Panc1 (cell line): ENCODE measurements at places on chromosomes 5 and 9. TPM values are rescaled to one million over a fixed set of nuclear protein-coding genes. Genes with fewer than 3 reads are reported as not detected.

Gene PCDHA13
- 1.0 TPM for total RNA-seq

Gene DTWD2
- 10.0 TPM for total RNA-seq

Gene PHF24
- 0.08 TPM for total RNA-seq

Gene SARDH
- total RNA-seq, result 0.13 TPM

Gene FOXD4L3
- not detected for total RNA-seq

Gene PAX5
- total RNA-seq, result 0.39 TPM

Gene SLC6A19
- total RNA-seq, result 0.23 TPM

Gene INSL4
- total RNA-seq, result not detected

Gene TUSC1
- total RNA-seq, result 4.4 TPM

Gene FBXW5
- 72.6 TPM for total RNA-seq

Gene FOXD4L4
- total RNA-seq, result 0.10 TPM

- no peaks in the 10 kb centered on the region for H3K27me3 ChIP-seq
- no peak for DNase-seq
- no peaks in the 10 kb centered on the region for H3K36me3 ChIP-seq
- H3K4me3 ChIP-seq, result no peak overlapping the region
- no peaks in the 10 kb centered on the region for H3K4me1 ChIP-seq
- H3K27ac ChIP-seq, result no peak overlapping the region
Measured at GRCh38 chr9:106655966-106656365, 207.0 kb upstream of the ZNF462 start.

- H3K4me1 ChIP-seq, result no peaks in the 10 kb centered on the region
- no peak overlapping the region for H3K27ac ChIP-seq
- peak; percentile 42 for DNase-seq
- H3K4me3 ChIP-seq, result no peak overlapping the region
- H3K36me3 ChIP-seq, result no peaks in the 10 kb centered on the region
Measured at GRCh38 chr5:18792145-18792544, 1157.9 kb downstream of the TAF11L14 start.

DNA sequence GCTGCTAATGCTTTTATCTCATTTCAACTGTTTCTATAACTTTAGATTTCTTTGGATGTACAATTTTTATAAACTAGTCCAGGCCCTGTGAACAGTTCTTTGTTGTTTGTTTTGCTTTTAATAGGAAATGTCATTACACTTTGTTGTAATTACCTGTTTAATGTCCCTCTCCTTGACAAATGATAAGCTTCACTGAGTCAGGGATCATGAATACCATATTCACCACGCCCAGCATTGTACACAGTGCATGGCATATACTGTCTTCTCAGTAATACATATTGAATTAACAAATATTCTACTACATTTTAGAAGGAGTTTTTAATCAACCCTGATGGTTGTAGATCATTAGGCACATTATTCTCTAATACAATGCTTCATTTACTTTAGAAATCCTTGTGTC, 1105.0 kb downstream of the MAT2B start:
- H3K27ac ChIP-seq, result no peak overlapping the region
- no peaks in the 10 kb centered on the region for H3K36me3 ChIP-seq
- no peak overlapping the region for H3K4me3 ChIP-seq
- no peaks in the 10 kb centered on the region for H3K27me3 ChIP-seq
- H3K4me1 ChIP-seq, result no peaks in the 10 kb centered on the region

GRCh38 chr9:116237456-116237855, 83.9 kb downstream of the PAPPA start:
- no peak overlapping the region for H3K4me3 ChIP-seq
- no peak overlapping the region for H3K27ac ChIP-seq
- no peaks in the 10 kb centered on the region for H3K4me1 ChIP-seq
- H3K27me3 ChIP-seq, result no peaks in the 10 kb centered on the region
- DNase-seq, result no peak

DNA sequence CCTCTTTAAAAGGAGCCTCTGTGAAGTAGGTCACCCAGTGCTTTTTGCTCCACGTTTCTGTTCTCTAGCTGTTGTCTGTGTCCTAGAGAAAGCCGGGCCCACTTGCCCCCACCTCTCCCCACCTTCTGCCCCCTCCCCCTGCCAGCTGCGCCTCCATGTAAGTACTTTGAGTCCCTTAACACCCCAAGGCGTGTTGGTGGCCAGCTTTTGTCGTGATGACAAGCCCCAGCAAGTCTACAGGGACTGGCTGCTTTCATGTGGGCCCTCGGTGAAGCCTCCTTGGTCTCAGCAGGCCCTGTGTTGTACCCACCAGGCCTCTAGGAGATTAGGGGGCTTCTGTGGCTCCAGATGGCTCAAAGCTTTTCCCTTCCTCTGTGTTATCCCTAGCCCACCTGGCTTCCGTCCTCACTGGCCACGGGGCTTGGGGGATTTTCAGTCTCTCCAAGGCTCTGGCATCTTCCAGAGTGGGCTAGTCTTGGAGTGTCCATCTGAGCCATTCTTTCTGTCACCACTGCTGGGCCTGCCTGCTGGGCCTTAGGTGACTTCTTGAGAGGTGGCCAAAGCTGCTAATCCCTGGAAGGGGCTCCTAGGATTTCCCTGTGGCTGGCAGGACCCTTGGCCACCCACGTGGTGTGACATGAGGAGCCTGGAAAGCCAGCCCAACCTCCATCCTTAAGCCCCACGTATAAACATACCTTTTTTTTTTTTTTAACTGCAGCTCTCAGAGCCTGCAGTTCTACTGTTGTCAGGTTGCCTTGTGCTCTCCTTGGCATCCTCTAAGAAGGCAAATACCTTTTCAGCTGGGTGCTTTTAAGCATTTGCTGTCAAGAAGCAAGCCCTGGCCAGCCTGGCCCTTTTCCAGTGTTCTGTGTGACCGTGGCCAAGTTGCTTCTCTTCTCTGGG, 1.1 kb upstream of the NDST1 start:
- H3K4me1 ChIP-seq, result peaks cover 88% of the 10 kb centered on the region
- H3K36me3 ChIP-seq, result no peaks in the 10 kb centered on the region
- DNase-seq, result no peak
- no peaks in the 10 kb centered on the region for H3K27me3 ChIP-seq
- H3K4me3 ChIP-seq, result no peak overlapping the region

DNA sequence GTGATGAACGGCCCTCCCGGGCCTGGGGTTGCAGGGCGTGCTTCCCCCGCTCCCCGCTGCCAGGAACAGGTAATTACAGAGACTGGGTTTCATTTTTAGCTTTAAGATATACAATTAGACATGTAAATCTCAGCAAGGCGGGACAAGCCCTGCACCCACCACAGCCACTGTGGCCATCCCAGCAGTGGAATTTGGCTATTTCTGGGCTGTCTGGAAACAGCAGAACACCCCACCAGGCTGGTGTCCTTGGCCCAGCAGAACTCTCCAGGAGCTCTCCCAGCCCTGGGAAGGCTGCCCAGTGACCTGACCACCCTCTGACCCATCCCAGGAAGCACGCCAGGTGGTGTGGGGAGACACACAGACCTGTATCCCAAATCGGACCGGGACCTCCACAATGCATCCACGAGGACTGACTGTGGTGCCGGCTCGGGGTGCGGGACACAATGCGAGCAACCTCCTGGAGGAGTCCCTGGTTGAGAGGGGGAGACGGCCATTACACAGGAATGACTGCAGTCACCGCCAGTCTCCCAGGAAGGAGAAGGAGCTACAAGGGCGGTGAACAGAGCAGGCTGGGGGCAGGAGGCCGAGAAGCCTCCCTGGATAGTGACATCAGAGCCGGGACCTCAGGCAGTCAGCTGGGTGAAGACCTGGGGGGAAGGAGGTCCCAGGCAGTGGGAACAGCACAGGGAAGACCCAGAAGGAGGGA, 17.3 kb downstream of the EEIG1 start:
- no peaks in the 10 kb centered on the region for H3K27me3 ChIP-seq
- H3K36me3 ChIP-seq, result no peaks in the 10 kb centered on the region
- no peak for DNase-seq
- no peak overlapping the region for H3K4me3 ChIP-seq
- peak overlapping the region; percentile 88 for H3K27ac ChIP-seq

DNA sequence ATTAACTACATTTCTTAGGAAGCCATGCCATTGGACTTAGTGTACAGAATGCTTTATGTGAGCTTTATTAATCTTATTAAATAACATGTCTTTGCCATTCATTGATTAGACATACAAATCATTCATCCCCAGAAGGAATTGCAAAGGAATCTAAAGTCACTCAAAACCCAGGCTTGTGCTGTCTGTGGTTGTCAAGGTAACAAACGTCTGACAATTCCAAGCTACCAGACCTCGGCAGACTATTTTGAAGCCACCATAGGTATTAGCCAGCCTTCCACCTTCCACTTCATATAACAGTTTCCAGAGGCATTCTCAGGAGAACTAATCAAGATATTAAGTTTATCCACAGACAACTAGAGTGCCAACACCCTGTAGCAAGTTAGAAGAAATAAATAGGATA, 135.2 kb upstream of the TUSC1 start:
- H3K27ac ChIP-seq, result no peak overlapping the region
- no peaks in the 10 kb centered on the region for H3K27me3 ChIP-seq
- DNase-seq, result no peak
- H3K36me3 ChIP-seq, result no peaks in the 10 kb centered on the region
- no peak overlapping the region for H3K4me3 ChIP-seq

- peak overlapping the region; percentile 95 for H3K27ac ChIP-seq
- H3K4me1 ChIP-seq, result peaks cover 83% of the 10 kb centered on the region
- no peaks in the 10 kb centered on the region for H3K36me3 ChIP-seq
- H3K4me3 ChIP-seq, result no peak overlapping the region
Measured at GRCh38 chr9:21679432-21679831, 123.0 kb upstream of the MTAP start.

- no peak overlapping the region for H3K27ac ChIP-seq
- no peaks in the 10 kb centered on the region for H3K36me3 ChIP-seq
- no peak overlapping the region for H3K4me3 ChIP-seq
Measured at GRCh38 chr5:133712562-133712961, 100.2 kb upstream of the FSTL4 start.

DNA sequence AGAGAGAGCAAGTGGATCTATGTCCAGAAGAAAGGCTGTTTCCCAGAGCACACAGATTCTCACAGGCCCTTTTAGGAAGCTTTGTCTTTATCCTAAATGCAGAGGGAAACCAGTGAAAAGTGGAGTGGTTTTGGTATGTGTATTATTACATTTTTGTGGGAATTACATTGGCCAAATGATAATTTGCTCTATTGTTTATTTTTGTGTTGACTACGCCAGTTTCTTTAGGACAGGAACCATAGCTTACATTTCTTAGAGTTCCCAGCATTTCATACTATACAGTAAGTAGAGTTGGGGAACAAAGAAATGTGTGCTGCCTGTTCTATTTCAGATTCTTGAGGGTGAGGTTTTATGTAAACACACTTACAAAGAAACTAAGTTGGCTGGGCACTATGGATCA, 29.4 kb upstream of the SPATA31D4 start:
- no peaks in the 10 kb centered on the region for H3K27me3 ChIP-seq
- H3K36me3 ChIP-seq, result no peaks in the 10 kb centered on the region
- DNase-seq, result no peak
- H3K4me1 ChIP-seq, result no peaks in the 10 kb centered on the region
- H3K27ac ChIP-seq, result no peak overlapping the region

GRCh38 chr5:133247881-133248624, 196.2 kb downstream of the HSPA4 start:
- DNase-seq, result no peak
- no peak overlapping the region for H3K4me3 ChIP-seq
- no peaks in the 10 kb centered on the region for H3K36me3 ChIP-seq
- H3K27me3 ChIP-seq, result no peaks in the 10 kb centered on the region
- H3K4me1 ChIP-seq, result peaks cover 29% of the 10 kb centered on the region

DNA sequence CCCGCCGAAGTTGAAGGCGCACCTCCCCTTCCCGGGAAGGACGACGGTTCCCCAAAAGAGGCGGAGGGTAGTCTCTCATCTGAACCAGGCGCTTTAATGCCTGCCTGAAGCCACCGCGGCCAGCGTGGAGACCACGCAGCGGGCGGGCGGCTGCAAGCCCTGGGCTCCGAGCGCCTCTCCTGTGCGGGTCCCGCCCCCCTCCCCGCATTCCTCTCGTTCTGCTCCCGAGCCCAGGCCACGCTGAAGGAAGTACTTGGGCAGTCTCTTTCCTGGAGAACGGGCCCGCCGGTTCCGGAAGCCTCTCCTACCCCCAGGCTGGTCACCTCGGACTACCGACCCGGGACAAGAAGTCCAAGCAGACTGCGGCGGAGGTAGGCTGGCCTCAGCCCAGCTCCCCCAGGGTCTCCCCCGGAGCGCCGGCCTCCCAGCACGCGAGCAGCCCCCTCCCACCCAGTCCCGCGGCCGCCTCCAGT, 571 bp downstream of the PPIC start:
- peaks cover 11% of the 10 kb centered on the region for H3K4me1 ChIP-seq
- H3K27ac ChIP-seq, result peak overlapping the region; percentile 95
- no peak for DNase-seq
- H3K27me3 ChIP-seq, result no peaks in the 10 kb centered on the region

GRCh38 chr5:167872791-167873190, 418.7 kb upstream of the WWC1 start:
- no peaks in the 10 kb centered on the region for H3K27me3 ChIP-seq
- H3K27ac ChIP-seq, result no peak overlapping the region
- H3K36me3 ChIP-seq, result no peaks in the 10 kb centered on the region

DNA sequence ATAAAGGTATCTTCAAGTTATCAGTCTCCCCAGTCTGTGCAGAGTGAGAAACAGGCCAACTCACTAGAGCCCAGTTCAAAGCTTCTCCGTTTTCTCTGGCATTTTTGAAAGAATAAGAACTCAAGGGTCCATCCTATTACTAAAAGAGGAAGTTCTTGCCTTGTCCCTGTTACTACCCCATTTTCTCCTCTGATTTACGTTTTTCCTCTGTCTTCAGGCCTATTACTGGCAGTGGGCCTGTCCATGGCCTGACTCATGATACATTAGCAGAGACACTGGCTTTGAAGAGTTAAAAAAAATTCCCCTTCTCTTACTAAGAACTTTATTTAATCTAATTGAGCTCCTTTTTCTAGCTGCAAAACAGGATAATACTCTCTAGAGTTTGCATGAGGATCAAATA, 624.0 kb upstream of the KLF4 start:
- no peaks in the 10 kb centered on the region for H3K4me1 ChIP-seq
- H3K36me3 ChIP-seq, result no peaks in the 10 kb centered on the region
- H3K4me3 ChIP-seq, result no peak overlapping the region
- H3K27ac ChIP-seq, result no peak overlapping the region
- H3K27me3 ChIP-seq, result no peaks in the 10 kb centered on the region

- no peak for DNase-seq
- no peak overlapping the region for H3K27ac ChIP-seq
- no peak overlapping the region for H3K4me3 ChIP-seq
- no peaks in the 10 kb centered on the region for H3K36me3 ChIP-seq
Measured at GRCh38 chr9:135198144-135198543, 110.7 kb downstream of the OLFM1 start.

GRCh38 chr9:35619800-35620158, 1.6 kb upstream of the CD72 start:
- H3K4me1 ChIP-seq, result no peaks in the 10 kb centered on the region
- no peak overlapping the region for H3K4me3 ChIP-seq
- no peaks in the 10 kb centered on the region for H3K36me3 ChIP-seq
- no peak overlapping the region for H3K27ac ChIP-seq

- no peak overlapping the region for H3K4me3 ChIP-seq
- H3K27ac ChIP-seq, result no peak overlapping the region
Measured at GRCh38 chr9:100011062-100011681, 87.6 kb downstream of the ERP44 start.
